Panc1 (cell line): ENCODE measurements at places on chromosomes 5 and 9. TPM values are rescaled to one million over a fixed set of nuclear protein-coding genes. Genes with fewer than 3 reads are reported as not detected.

Gene IFNA2
- total RNA-seq = not detected

DNA sequence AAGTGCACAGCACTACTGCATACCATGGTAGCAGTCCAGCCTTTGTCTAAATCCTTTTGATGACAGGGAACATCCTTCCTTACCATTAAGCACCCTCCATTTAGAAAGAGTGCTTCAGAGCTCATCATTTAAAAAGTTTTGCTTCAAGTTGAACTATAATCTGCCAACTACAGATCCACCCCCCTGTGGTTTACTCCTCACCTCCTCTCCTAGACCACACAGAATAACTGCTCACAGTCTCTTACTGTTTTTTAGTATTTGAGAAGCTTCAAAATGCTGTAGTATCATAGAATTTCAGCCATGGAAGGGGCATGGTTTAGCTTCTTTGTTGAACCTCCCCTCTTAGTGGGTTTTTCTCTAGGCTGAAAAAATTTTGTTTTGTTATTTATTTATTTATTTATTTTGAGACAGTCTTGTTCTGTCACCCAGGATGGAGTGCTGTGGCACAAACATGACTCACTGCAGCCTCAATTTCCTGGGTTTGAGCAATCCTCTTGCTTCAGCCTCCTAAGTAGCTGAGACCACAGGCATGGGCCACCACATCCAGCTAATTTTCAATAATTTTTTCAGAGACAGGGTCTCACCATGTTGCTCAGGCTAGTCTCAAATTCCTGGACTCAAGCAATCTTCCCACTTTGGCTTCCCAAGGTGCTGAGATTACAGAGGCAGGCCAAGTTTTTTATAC lies 384.3 kb upstream of the RFX3 start:
- DNase-seq = no peak

DNA sequence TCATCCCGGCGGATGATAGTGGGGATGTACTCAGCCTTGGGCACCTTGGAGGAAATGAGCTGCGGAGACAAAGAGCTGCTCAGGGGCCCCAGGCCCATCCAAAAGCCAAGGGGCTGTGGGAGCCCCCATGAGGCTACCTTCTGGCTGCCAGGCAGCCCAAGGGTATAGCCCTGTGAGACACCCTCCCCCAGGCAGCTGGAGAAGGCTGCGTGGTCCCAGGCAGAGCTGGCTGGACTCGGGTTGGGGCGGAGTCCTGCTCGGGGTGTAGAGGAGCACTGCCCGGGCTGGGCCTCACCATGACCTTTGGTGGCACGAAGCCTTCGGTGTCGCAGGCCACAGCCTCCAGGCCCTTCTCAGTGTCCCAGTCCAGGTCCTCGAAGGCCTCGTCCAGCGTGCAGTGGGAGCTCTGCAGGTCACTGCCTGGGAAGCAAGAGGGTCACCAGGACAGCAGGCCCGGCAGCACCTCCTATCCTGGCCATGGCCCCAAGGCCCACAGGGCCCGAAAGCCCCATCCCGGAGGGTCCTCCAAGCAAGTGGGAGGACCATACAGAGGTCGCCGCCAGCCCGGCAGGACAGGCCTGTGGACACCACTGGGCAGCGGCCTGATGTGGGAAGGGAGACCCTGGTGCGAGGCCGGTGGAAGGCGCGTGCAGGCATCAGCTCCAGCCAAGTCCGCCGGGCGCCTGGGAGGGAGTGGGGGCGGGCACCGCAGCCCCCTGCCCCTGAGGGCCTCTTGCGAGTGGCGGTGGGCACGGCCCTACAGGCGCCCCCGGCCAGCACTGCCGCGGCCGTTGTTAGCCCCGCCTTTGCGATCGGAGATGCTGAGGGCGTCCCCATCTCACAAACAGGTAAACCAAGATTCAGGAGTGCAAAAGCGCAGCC lies 6.1 kb downstream of the NSMF start:
- no peak for DNase-seq

- DNase-seq = no peak
Measured at GRCh38 chr5:90563108-90563507, 4.5 kb downstream of the ADGRV1 start.
